ENCODE measurements at places on chromosomes 11 and 22.

DNA sequence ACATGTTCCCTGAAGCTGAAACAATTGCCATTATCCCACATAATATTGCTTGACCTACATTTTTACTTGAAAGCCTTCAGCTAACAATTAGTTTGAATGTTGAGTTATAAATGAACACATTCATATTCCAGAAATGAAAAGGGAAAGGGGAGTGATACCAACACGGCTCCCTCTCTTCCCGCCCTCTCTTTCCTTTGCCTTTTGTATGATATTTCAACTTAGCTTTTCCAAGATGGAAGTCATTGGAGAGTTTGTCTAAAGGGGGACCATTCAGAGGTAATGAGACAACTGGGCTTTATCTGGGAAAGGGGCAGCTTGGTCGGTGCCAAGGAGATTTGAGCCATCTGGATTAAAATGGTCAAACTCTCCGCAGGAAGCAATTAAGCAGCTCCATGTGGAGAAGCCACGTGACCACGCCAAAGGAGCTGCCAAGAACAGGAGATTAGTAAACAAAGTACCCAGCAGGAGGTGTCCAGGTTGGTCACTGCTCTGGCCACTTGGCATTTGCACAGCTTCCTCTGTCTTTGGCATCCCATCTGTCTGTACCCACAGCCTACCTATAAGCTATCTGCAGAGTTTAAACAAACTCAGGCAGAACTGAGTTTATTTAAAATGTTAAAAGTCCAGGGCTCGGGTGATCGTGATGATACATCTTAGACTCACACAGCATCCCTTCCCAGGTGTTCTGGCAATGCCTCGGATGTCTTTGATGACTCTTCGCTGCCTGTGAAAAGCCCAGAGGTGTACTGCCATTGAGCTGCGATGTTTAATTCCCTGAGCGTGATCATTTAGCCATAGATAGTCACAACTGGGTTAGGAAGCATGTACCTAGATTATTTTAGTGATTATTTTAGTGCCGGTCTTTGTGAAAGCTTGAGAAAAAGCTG lies 735.9 kb downstream of the NTM start:
- DNase-seq, result no peak

DNA sequence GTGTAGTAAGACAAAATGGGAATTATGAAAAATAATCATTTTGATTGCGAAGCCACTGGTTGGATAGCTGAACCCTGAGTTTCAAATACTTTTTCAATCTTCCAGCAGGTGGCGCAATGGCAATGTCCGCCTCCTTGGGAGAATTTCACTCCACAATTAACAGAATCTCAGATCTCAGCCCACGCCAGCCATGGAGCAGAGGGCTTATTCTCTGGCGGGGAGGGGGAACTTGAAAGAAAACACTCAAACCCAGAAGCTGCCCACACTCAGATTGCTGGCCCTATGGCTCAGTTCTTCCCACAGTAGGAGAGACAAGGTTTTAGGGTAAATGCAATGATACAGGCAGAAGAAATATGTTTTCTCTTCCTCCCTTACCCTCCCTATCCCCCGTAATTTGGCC lies 38.7 kb upstream of the RCN1 start:
- DNase-seq, result peak; percentile 73

DNA sequence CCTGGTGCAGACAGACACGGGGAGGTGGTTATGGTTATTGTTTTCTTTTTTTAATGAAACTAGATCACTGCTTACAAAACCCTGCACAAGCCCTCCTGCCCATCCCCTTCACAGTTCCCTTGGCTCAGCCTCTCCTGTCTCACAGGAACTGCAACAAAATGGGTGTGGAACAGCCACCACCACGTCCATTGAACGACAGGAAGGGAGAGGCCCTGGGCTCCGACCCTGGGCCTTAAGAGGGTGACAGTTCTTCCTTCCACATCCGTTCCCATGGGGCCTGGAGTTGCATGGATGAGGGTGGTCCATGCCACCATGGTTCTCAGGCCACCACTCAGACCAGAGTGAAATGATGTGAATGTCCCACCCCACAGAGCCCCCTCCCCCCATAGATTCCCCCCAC lies 15.7 kb downstream of the PRPF19 start:
- DNase-seq, result no peak

- DNase-seq, result no peak
These were observed 73.8 kb upstream of the SESN3 start for GRCh38 chr11:95304777-95305176.

DNA sequence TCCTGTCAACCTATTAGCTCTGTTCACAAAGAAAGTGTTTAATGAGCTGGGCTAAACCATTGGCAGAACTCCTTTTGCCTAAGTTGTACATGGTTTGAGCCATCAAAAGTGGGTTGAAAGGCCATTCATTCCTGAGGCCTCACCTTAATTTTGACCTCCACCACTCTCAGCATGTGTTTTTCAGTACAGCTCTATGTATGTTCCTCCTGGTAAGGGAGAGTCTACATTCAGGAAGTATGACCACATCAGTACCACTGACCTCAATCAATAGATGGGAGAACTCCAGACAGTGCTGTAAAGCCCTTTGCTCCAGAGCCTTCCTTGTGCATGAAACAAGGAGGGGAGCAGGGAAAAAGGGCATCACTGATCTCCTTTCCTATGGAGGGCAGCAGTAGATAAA lies 87.8 kb upstream of the CARD18 start:
- DNase-seq, result no peak

- DNase-seq, result no peak
These were observed 13.2 kb upstream of the TRIM34 start for GRCh38 chr11:5611627-5612026.

- no peak for DNase-seq
These were observed 17.5 kb downstream of the NCR3LG1 start for GRCh38 chr11:17369094-17369493.

- DNase-seq, result no peak
These were observed 400.8 kb downstream of the SOX6 start for GRCh38 chr11:15955595-15955994.

DNA sequence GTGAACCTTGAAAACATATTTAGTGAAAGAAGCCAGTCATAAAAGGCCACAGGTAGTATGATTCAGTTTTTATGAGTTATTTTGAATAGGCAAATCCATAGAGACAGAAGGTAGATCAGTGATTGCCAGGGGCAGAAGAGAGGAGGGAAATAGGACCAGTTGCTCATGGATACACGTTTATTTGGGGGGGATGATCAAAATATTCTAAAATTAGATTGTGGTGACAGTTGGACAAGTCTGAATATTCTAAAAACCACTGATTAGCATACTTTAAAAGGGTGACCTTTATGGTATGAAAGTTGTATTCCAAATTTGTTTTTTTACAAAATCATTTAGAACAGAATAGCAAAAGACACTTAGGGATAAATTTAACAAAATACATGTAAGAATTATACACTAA lies 28.6 kb downstream of the QSER1 start:
- DNase-seq, result no peak

DNA sequence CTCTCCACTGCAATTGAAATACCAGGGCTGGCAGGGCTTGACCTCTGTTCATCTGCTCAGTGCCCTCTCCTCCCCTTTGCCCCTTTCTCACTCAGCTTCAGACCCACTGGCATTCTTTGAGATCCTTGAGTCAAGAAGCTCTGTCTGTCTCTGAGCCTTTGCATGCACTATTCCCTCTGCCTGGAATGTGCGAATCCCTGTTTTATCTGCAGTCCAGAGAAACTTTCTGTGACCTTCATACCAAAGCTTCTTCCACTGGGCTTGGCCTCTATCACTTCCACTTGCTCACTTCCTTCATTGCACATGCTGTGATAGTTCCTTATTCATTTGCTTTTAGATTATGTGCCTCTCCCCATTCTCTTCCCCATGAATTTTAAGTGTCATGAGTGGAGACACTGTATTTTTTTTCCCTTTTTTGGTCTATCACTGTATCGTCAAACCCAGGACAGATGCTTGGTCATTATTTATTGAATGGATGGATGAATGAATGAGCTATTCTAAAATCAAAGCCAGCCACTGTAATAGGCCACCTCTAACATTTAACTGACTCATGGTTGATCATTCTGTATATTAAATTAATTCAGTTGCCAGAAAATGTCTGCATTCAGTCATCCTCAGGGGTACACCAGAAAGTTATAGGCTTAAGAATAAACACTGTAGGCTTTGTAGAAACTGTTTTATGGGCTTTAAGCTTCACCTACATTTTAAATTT lies 88.7 kb upstream of the TIMP3 start:
- no peak for DNase-seq

DNA sequence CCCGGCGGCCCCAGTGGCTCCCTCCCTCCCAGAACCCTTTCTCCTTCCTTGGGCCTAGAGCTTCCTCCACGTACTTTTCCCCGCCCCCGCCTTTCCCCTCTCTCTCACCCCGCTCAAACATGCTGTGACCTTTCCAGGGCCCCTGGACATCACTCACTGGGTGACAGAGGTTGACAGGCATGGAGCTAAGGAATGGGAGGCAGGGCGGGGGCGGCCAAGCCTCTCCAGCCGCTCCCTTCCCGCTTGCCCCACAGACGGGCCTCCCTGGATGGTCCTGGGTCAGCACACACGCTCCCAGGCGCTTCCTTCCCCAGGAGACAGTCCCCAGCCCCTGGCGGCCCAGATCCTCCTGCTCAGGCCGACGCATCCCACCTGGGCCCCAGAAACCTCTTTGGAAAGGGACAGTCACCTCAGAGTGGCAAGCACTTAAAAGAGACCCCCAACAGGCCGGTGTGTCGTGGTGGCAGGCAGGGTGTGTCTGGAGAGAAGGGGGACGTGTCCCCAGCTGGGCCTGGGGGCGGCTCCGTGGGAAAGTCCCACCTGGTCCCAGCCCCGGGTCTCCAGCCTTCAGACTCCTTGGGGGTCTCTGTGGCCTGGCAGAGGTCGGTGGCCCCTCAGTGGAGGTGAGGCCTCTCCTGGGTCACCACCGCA lies 8.8 kb downstream of the H19 start:
- no peak for DNase-seq

DNA sequence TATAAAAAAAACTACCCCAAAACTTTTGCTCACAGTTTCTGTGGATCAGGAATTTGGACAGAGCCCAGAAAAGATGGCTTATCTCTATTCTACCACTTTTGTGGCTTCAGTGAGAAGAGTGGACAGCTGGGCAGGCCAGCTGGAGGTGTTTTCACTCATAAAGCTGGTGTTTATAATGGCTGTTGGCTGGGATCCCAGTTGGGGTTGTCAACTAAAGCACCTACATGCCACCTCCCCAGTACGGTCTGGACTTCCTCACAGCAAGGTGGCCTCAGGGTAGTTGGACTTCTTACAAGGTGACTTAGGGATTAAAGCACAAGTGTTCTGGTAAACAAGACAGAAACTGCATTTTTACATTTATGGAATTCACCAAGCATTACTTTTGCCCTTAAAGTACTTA lies 171.0 kb downstream of the NELL1 start:
- DNase-seq, result no peak

GRCh38 chr11:32290783-32291182 lies 144.6 kb downstream of the WT1 start:
- no peak for DNase-seq

GRCh38 chr11:129695571-129696308 lies 119.9 kb upstream of the TMEM45B start:
- peak; percentile 73 for DNase-seq

- no peak for DNase-seq
These were observed 2.5 kb upstream of the RAPSN start for GRCh38 chr11:47451436-47451835.

- DNase-seq, result no peak
These were observed 85.0 kb downstream of the ATG16L2 start for GRCh38 chr11:72899238-72899637.

DNA sequence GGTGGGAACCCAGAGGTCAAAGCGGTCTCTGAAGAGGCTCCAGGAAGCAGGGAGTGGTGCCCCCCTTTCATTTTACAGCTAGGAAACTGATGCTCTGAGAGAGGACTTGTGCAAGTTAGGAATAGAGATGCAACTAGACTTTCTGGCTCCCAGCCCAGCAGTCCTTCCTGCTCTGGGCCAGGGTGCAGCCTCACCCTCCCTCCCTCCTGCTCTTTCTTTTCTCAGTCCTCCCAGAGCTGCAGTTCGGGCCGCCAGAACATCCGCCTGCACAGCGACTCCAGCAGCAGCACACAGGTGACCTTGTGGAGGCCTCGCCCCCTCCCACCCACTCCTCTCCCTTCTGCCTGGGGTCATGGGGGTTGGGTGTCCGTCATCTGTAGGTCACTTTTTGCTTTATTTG lies 51.5 kb downstream of the LHFPL7 start:
- DNase-seq, result no peak

- DNase-seq, result no peak
These were observed 6.1 kb downstream of the DCUN1D5 start for GRCh38 chr11:103085758-103086365.

- no peak for DNase-seq
These were observed 145.6 kb downstream of the CSNK2A3 start for GRCh38 chr11:11207428-11207827.

DNA sequence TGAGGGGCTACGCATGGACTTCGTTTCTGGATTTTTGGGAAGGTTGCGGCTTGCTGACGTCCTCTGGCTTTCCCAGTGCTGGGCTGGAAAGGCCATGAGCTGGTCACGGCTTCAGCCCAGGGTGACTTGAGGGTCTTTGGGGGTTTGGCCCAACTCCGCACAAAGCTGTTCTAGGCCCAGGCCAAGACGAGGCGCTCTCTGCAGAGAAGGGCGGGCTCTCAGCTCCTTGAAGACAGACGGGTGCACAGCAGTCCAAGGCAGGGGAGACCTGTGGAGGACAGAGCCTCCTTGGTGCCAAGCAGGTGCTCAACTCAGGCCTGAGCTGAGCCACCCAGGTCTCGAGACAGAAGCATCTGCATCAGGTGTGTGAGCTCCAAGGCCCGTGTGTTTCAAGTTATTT lies 1003.7 kb downstream of the BRD1 start:
- no peak for DNase-seq

DNA sequence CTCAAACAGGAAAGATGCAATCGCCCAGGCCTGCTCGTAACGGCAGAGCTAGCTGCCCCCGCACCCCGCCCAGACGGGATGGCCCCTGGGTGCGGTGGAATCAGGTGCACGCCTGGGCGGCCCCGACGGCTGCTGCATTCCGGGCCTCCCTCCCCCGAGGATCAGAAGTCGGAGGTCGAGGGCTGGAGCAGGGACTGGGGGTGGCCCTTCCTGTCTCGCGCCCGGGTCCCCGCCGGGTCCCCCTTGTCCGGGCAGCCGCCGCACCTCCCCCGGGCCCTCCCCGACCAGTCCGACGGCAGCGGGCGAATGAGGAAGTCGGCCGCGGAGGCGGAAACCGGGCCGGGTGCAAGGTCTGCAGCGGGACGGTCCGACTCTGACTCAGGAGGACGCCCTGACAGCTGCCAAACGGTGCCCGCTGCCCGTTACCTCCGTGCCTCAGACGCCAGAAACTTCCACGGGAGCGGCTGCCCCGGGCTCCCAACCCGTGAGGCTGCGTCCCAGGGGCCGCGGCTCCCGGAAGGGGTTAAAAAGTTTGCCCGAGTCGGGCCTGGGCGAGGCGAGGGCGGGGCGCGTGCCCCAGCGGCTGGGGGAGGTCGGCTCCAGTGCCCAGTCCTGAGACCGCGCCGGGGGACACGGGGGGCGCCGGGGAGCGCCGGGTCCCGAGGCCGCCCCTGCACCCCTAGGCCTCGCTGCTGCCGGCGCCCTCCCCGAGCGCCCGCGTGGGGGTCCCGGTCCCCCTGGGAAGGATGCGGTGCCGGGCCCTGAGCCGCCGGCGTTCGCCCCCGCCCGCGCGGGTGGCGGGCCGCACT lies 663 bp downstream of the MYH9 start:
- DNase-seq, result peak; percentile 57

Measured in HEK293T (cell line).